CD4-positive, alpha-beta T cell treated with Interleukin-4 for 4 hours (primary cell): ENCODE measurements at places on chromosomes 1 and 21.

DNA sequence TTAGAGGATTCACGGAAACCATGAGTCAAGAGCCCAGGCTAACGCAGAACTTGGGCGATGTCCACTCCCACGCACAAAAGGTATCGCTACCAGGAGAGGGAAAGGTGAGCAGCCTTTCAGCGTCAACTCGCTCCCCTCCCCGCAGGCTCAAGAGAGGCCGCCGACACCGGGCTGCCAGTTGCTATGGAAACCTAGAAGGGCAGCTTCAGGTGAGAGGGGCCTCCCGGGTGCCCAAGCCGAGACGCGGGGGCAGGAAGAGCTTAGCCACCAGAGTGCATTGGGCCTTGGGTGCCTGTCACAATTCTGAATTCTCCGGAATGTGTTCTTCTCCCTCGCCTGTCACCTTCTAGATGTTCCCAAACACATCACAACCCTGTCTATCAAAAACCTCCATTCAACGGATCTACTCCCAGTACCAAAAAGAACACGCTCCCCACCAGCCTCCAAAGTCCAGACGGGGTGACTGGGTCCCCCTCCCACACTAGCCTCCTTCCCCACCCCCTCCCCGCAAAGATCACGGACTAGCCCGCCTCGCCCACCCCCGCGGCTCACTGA lies 694 bp downstream of the MEAF6 start:
- DNase-seq = peak; percentile 58

- no peak for DNase-seq
These were observed 12.7 kb downstream of the EPHA10 start for GRCh38 chr1:37752213-37752582.

DNA sequence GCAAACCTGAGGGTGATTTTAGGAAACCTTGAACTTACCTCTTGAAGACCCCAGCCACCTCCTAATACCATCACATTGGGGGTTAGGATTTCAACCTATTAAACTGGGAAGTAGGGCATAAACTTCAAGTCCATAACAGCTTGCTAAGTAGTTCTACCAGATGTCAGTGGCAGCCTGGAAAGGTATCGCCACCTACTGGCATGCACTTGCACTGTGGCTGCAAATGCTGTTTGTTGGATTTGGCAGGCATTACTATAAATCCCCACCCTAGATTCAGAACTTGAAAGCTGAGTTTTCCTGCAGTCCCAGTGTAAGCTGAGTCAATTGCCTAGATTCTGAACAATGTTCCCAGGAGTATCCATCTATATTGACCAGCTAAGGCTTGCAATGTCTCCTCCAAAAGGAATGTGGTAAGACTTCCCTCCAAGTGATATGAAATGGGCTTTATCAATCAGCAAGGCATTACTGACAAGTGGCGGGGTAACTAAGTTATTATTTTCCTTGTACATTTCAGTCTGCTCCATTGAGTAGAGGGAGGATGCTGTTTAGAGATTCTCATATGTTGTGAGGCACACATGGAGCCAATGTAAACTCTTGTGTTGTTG lies 474.5 kb downstream of the PTPRC start:
- peak; percentile 65 for DNase-seq

DNA sequence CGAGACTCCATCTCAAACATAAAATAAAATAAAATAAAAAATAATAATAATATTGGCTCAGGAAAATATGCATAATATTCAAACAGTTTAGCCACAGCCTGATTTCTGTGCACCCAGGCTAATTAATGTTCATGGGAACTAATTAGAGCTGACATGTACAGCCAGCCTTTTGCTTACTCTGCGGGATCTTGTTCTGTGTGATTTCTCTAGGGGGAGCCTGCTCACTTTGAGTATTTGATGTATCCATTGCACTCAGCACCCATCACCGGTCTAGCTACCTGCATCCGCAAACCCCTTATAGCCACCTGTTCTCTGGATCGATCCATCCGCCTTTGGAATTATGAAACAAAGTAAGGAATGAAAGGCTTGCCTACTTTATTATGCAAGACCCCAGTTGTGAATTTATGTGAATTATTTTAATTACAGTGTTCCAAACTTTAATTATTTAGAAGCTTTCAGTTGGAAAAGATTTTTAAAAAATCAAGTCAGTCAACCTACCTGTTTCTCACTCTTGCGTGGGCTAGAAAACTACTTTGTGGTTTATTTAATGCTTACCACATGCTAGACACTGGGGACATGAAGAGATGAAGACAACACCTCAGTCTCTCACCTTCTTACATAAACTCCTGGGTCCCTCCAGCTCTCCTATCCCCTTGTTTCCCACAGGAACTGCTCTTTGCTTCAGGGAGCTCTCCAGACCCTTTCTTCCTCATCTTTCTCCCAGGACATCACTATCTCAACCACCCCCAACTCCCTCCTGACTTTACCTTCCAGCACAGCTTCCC lies 25.4 kb downstream of the CFAP57 start:
- no peak for DNase-seq

DNA sequence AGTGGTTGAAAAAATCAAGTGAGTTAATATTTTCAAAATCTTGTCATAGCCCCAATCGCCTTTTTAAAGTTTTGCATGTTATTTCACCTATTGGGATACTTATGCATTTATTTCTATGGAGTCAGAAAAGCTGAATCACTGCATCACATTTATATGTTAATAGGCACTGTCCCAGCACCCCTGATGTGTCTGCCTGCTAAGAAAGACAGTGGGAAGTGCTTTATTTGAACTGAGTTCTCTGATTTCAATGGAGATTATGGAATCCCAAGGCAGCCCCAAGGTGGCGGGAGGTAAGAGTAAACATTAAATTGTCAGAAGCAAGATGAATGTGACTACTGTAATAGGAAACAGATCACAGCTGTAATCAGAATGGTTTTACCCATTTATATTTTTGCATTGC lies 2225.7 kb downstream of the NCAM2 start:
- DNase-seq = no peak

- no peak for DNase-seq
These were observed 5.4 kb downstream of the KRTAP10-12 start for GRCh38 chr21:44702111-44702972.

DNA sequence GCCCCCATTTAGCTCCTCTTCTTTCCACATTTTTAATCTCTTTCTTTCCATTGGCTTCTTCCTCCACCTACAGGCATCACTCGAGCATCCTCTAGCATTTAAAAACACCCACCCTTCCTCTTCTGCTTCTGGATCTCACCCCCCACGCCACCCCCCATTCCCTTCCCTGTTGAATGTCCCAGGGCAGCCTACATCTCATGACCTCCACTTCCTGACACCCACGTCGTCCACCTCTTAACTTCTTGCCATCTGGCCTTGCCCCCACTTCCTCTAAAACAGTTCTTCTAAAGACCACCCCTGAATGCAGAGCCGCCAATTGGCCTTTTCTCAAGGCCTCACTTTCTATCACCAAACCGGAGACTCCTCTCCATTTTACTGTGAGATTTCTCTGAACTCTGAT lies 6.1 kb upstream of the ETNK2 start:
- DNase-seq = no peak

DNA sequence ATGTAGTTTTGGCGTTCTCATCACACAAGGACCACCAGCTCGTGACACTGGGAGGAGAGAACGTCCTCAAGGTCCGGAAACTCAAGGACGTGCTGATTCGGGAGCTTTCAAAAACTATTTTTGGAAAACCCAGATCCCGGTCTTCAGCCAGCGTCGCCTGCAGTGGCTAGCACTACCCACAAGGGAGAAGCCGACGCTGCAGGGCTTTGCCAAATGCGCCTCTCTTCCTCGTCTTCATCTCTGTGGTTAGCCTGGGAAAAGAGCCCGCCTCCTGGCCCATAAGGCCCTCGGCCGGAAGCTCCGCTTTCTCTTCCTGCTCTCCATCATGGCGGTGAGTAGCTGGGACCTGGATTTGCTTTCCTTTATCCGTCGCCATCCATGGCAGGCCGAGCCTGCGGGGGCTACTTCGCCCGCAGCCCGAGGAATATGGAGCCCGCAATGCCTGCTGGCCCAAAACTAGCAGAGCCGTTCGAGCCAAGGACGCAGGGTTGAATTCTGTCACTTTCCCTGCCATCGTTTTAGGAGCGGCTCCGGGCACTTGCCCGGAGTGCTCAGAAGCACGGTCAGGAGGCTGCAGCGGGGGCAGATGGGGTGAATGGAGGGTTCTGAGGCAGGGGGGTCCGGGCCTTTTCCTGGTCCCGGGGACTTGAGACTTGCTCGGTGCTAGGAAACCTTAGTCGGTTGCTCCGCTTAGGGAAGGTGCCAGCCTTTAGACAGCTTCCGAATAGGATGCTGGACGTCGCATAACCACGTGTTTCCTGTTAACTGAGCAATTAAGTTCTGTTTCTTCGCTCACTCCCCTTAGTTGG lies at the start of gene RPL11:
Gene RPL11 (plus strand): TSS at position 308 of the 809 bp plus-strand sequence. CDS start 18 bp downstream, at position 326.
- peak; percentile 90 for DNase-seq

DNA sequence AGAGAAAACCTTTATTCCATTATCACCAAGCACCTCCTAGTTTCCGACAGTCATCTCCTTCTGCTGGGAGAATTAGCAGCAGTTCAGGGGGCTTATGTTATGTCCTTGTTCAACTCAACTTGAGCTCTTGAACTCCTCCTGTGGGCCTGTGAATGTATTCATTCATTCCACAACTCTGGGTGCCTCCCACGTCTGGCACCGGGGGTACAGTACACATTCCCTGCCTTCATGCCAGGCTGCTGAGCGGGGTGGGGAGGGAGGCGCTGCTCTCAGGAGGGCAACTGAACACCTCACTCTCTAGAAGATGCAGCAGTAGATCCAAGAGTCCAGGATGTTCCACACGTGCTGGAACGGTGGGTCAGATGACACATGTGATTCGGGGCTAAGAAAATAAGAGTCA lies 4.3 kb upstream of the MX2 start:
- DNase-seq = no peak

DNA sequence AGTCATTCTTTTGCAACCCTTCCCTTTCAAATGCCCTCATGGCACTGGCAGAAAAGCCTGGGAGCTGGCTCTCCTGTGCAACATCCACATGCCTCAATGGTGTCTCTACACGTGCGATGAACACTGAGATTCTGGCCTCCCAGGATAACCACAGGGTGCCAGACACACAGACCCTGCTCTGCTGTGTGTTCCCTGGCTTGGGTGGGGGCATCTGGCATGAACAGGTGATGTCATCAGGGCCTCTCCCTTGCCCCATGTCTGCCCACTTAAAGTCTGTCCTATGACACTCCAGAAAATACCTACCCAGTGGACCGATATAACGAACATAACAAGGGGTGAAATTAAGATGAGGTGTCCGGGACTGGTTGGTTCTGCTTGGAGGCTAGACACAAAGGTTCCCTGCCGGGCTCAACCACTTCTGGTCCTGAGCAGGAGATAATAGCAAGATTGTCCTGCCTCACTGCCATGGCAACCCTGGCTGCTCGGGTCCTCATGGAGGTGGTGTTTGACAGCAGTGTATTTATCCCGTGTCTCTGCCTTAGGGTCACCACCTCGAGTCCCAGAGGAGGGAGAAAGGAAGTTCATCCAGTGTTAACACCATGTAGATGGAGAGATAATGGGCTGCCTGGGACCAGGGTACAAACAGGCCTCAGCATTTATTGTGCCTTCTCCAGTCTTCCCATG lies 19.3 kb downstream of the INSRR start:
- DNase-seq = no peak
